ENCODE measurements at places on chromosomes 3 and 15.
A peak's percentile ranks its signal among the peaks of the same experiment; 100 is the strongest.

GRCh38 chr3:66393333-66394005, 107.4 kb downstream of the LRIG1 start:
- peak overlapping the region; percentile 66 for H3K27ac ChIP-seq
- H3K27me3 ChIP-seq, result no peaks in the 10 kb centered on the region
- peak overlapping the region; percentile 51 for H3K4me3 ChIP-seq

- H3K36me3 ChIP-seq, result peaks cover 40% of the 10 kb centered on the region
- peak; percentile 99 for DNase-seq
- H3K4me1 ChIP-seq, result peaks cover 45% of the 10 kb centered on the region
- H3K27ac ChIP-seq, result peak within 1 kb of the TSS; percentile 98
Measured at GRCh38 chr3:15601399-15602145, at the start of the genes BTD and HACL1. Gene BTD (plus strand): TSS chr3:15601745. CDS start chr3:15635440, 33,695 bp downstream. Gene HACL1 (minus strand): TSS chr3:15601569. CDS start chr3:15601463, 106 bp downstream.

- no peak overlapping the region for H3K27ac ChIP-seq
- peaks cover 9% of the 10 kb centered on the region for H3K27me3 ChIP-seq
- H3K4me1 ChIP-seq, result peaks cover 27% of the 10 kb centered on the region
Measured at GRCh38 chr3:138062626-138063025, 52.7 kb downstream of the CLDN18 start.

DNA sequence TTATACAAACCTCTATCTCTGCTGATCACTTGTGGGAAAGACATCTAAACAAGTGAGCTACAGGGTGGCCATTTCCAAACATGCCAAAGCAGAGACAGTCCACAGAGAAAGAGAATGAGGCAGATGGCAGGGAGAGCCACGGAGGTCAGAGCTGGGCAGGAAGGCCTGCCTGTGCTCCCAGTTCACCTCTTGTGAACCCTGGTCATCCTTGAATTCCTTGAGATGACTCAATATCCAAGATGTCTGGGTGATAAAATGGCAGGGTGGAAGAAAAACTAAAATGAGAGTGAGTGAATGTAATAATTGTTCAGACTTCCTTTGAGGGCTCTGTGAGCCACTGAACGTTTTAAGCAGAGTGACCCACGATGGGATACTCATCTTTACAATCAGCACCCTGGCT, 104.8 kb downstream of the PLCH1 start:
- H3K4me1 ChIP-seq, result no peaks in the 10 kb centered on the region
- no peak overlapping the region for H3K4me3 ChIP-seq
- no peak for DNase-seq
- no peaks in the 10 kb centered on the region for H3K27me3 ChIP-seq
- no peak overlapping the region for H3K27ac ChIP-seq

- no peak overlapping the region for H3K27ac ChIP-seq
- peaks cover 25% of the 10 kb centered on the region for H3K27me3 ChIP-seq
- H3K4me1 ChIP-seq, result no peaks in the 10 kb centered on the region
- no peak for DNase-seq
Measured at GRCh38 chr3:138928727-138929372, 18.1 kb downstream of the FOXL2 start.

- no peaks in the 10 kb centered on the region for H3K27me3 ChIP-seq
- DNase-seq, result no peak
- peak overlapping the region; percentile 33 for H3K27ac ChIP-seq
- peaks cover 44% of the 10 kb centered on the region for H3K36me3 ChIP-seq
- no peak overlapping the region for H3K4me3 ChIP-seq
Measured at GRCh38 chr3:94070341-94070911, 7.6 kb downstream of the NSUN3 start.

DNA sequence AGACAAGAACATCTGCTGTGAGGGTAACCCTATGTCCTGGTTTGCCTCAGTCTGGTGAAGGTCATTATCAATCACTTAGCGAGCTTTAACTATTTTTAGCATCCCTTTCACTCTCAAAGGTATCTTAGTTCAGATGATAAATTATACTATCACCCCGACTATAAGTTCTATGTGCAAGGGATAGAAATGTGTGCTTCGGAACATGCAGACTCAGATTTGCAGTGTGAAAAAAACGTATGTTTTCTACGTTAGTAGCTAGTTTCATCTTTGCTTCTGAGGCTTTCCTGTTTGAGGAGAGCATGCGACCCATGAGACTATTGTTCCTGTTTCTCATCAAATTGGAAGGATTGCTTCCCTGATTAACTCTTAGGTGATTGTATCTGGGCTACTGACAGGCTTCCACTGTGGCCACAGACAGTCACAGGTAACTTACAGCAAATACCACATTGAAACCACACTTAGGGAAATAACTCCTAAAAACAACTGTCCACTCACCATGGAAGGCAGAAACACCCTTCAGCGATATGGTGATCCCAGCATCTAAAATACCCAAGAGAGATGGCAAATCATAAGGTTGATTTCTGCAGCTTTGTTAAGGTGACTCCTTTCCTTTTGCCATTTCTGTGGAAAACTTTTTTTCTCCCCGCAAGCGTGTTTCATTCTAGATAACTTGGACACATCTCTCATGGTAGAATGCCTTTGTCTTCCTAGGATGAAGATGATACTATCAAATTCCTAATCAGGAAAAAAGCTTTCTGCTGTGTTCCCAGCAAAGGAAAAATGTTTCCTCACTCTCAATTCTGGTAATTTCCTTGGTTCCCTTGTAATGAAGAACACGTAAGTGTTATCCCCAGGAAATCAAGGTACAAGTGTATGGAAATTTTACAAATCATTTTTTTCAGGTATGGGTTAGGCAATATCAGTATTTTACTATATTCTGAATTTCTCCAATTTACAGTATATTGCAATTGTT, 5.2 kb downstream of the GCSAM start:
- peaks cover 66% of the 10 kb centered on the region for H3K4me1 ChIP-seq
- H3K4me3 ChIP-seq, result peak overlapping the region; percentile 61

DNA sequence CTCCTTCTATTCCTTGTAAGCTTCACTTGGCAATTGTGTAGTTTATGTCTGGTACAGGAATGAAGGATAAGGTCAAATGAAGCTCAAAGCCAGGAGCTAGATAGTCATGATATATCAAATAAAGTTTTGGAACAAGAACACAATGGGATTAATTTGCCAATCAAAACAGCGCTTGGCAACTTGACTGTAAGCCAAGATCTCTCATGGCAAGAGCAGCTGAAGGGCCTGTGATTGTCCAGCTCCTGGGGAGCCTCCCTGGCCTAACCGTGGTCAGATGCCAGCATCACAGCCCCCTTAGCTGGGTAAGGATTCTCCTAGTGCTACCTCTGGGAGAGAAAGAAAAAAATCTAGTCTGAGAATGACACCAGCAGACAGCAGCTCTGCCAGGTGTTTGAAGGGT, 97.2 kb downstream of the LIPC start:
- no peak overlapping the region for H3K4me3 ChIP-seq
- H3K27ac ChIP-seq, result no peak overlapping the region
- DNase-seq, result no peak
- no peaks in the 10 kb centered on the region for H3K27me3 ChIP-seq
- H3K36me3 ChIP-seq, result no peaks in the 10 kb centered on the region

- H3K4me1 ChIP-seq, result peaks cover 24% of the 10 kb centered on the region
- no peak overlapping the region for H3K27ac ChIP-seq
- H3K27me3 ChIP-seq, result peaks cover 5% of the 10 kb centered on the region
- no peaks in the 10 kb centered on the region for H3K36me3 ChIP-seq
- H3K4me3 ChIP-seq, result no peak overlapping the region
Measured at GRCh38 chr3:151322511-151322910, 5.9 kb upstream of the GPR87 start.

DNA sequence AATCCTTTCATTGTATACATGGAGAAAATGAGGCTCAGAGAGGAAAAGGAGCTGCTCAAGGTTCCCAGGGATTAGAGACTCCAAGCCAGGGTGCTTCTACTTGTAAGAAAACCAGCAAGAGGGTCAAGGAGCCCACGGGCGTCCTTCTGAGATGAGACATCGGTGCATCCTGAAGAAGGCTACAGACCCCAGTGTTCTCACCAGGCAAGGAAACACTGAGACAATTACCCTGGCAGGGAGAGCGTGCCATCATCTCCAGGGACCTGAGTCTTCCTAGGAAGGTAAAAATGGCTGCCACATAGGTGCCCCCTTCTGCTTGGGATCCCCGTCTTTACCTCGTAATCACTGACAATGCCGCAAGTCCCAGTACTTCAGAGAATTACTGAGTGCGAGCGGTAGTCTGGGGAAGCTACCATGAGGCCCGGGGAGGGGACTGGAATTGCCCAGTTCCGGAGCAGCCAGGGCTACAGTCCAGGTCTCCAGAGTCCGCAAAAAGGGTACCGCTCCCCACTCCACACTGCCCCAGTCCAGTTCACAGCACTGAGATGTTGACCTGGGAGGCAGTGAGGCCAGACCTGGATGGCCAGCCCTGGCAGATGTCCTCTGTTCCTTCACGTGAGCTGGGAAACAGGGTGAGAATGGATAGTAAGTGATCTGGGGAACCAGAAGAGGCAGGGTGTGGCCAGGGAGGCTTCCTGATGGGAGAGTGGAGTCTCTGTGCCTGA, 164.7 kb upstream of the SMAD3 start:
- H3K27ac ChIP-seq, result no peak overlapping the region
- DNase-seq, result no peak
- no peak overlapping the region for H3K4me3 ChIP-seq
- no peaks in the 10 kb centered on the region for H3K36me3 ChIP-seq

DNA sequence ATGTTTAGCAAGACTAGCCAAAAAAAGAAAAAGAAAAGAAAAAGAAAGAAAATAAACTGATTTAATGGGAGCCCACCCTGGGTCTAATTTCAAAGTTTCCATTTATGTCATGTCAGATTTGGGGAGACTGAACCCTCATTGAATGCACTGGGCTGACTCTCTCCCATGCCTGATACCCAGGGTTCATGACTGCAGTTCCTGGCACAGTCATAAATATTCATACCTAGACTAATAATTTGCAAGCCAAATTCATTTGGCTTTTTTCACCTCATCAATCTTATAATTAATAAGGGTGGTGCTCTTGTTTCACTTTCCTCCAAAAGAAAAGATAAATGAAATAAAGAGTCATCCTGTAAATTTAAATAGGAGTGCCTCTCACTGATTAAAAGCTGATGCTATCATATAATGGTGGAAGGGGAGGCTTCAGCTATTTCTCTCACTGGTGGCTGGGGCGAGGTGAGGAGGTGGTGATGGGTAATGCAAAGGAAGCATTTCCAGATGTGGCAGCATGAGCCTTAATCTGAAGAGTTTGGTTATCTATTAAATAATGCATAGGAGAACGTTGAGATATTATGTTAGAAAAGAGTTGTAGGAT, 224.5 kb downstream of the MEIS2 start:
- no peaks in the 10 kb centered on the region for H3K36me3 ChIP-seq
- H3K4me3 ChIP-seq, result no peak overlapping the region

GRCh38 chr3:76965122-76965725, 74.7 kb upstream of the ROBO2 start:
- H3K4me1 ChIP-seq, result no peaks in the 10 kb centered on the region
- H3K27me3 ChIP-seq, result no peaks in the 10 kb centered on the region
- no peak overlapping the region for H3K27ac ChIP-seq
- no peak for DNase-seq

DNA sequence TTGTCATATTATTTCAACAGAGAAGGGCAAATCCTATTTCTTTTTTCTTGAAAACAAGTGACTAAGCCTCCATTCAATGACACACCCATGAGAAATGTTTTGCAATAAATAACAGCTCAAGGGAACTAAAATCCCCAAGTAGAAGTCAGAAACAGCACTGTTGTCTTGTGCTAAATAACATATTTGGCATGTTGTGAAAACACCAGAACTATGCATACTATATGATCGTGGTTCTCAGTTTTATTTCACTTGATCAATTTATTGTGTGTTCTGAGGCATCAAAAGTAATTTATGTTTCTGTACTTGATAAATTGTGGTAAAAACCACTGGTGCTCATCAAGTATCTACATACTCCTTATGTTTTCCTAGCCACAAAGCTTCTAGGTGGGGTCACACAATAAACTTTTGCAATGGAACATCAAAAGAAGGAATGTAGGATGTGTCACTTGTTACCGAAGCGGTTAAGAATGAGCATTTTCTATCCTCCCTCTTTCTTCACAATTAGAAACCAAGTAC, 691.7 kb upstream of the CBLB start:
- peaks cover 5% of the 10 kb centered on the region for H3K4me1 ChIP-seq
- no peaks in the 10 kb centered on the region for H3K36me3 ChIP-seq
- H3K27me3 ChIP-seq, result no peaks in the 10 kb centered on the region
- DNase-seq, result no peak
- no peak overlapping the region for H3K4me3 ChIP-seq

DNA sequence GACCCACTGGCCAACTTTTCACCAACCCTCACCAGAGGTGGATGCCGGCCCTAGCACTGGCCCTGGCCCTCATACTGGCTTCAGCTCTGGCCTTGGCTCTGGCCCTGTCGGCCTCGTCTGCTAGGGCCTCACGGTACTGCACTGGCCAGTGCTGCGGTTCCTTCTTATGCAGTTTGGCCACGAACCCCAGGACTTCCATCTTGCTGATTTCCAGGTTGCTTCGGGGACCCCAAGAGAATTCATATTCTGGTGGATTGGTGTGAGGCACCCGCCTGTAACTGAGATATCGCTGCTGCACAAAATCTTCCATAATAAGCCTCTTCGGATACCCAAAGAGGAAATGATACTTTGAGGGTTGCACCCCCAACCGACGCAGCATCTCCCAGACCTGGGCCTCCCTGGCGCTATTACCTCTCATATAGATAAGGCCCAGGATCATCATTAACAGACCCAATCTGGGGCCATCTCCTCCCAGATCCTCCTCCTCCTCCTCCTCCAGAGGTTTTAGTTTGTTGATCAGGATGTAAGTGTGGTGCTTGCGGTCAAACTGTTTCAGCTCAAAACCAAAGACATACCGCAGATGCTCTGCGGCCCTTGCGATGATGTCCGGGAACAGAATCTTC, 883 bp downstream of the MAGEF1 start:
- H3K36me3 ChIP-seq, result peaks cover 35% of the 10 kb centered on the region
- H3K27me3 ChIP-seq, result peaks cover 2% of the 10 kb centered on the region
- DNase-seq, result peak; percentile 29
- peak overlapping the region; percentile 90 for H3K4me3 ChIP-seq
- peaks cover 35% of the 10 kb centered on the region for H3K4me1 ChIP-seq

GRCh38 chr3:160440687-160441086, 8.9 kb downstream of the TRIM59 start:
- no peak overlapping the region for H3K27ac ChIP-seq
- H3K36me3 ChIP-seq, result peaks cover 74% of the 10 kb centered on the region
- DNase-seq, result no peak
- peaks cover 47% of the 10 kb centered on the region for H3K4me1 ChIP-seq
- H3K27me3 ChIP-seq, result no peaks in the 10 kb centered on the region

DNA sequence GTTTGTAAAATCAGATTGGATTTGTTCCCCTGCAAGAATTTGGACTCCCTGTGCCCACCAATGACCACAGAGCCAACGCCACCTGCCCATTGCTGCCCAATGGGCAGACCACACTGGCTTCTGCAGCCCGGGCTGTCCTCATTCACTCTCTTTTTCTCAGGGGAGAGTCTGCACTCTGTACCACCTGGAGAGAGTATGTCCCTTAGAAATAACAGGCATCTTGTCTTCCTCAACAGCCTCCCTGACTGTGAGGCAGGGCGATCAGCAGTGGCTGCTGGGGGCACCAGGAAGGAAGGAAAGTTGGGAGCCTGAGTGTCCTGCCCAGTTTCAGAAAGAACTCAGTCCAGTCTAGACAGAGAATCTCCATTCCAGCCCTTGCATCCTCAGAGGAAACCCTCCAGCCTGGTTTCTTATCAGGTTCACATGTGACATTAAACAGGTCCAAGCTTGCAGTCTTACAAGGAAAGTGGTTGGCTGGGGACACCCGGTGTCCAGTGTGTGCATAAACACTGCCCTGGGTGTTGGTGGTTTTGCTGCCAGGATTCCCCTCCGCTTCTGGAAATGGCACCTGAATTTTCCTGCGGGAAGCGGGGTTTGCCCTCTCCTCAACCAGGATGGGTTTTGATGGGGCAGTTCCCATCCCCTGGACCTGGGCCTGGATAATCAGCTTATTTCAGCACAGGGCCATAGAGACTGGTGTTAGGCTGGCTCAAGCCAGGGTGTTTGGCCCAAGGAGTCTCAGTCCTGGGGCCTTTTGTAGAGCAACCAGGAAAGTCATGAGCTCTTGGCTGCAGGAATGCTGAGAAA, 37.2 kb downstream of the SSUH2 start:
- H3K4me1 ChIP-seq, result no peaks in the 10 kb centered on the region
- H3K27me3 ChIP-seq, result no peaks in the 10 kb centered on the region
